ENCODE measurements at places on chromosomes 1 and 21. TPM values are rescaled to one million over a fixed set of nuclear protein-coding genes. Genes with fewer than 3 reads are reported as not detected.

Gene SPOCD1
- total RNA-seq: 0.74 TPM

Gene LCK
- total RNA-seq: 0.37 TPM

Gene CD48
- total RNA-seq: not detected

Gene OPRD1
- 1.2 TPM for total RNA-seq

GRCh38 chr1:39915499-39916129 lies 13.9 kb upstream of the MYCL start:
- no peak for DNase-seq
- no peaks in the 10 kb centered on the region for H3K36me3 ChIP-seq
- no peak overlapping the region for H3K27ac ChIP-seq
- H3K27me3 ChIP-seq: peaks cover 5% of the 10 kb centered on the region

GRCh38 chr1:229984992-229985612 lies 81.9 kb upstream of the GALNT2 start:
- peaks cover 1% of the 10 kb centered on the region for H3K27me3 ChIP-seq
- no peak for DNase-seq
- H3K4me3 ChIP-seq: no peak overlapping the region
- H3K36me3 ChIP-seq: peaks cover 4% of the 10 kb centered on the region
- peaks cover 5% of the 10 kb centered on the region for H3K4me1 ChIP-seq

DNA sequence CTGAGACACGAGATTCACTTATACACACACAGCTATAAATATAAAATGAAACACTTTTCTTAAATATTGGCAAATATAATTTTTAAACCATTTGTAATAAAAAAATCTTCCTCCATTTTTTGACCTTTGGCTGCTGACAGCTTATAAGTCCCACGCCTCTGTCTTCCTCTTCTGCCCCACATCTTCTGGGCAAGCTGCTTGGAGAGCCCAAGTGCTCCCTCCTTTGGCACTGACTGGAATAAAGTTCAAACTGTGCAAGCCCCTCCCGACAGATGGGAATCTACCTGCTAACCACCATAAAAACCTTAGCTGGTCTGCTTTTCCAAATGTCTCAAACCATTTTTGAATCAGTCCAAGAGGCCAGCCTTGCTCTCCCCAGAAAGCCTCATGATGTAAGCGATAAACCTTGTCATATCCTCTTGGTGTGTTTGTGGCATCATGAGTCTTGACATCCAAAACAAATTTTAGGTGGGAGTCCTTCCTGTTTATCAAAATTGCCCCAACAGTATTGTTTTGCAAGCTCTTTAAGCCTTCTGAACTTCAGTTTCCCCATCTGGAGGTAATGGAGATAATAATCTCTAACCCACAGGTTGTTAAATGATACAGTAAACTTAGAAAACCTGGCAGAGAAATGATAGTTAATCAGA lies 99.8 kb downstream of the SNX7 start:
- no peaks in the 10 kb centered on the region for H3K27me3 ChIP-seq
- peaks cover 1% of the 10 kb centered on the region for H3K4me1 ChIP-seq
- no peak overlapping the region for H3K4me3 ChIP-seq
- H3K27ac ChIP-seq: no peak overlapping the region

Gene CDK18
- total RNA-seq: 1.7 TPM

Gene RGS5
- 4.9 TPM for total RNA-seq

DNA sequence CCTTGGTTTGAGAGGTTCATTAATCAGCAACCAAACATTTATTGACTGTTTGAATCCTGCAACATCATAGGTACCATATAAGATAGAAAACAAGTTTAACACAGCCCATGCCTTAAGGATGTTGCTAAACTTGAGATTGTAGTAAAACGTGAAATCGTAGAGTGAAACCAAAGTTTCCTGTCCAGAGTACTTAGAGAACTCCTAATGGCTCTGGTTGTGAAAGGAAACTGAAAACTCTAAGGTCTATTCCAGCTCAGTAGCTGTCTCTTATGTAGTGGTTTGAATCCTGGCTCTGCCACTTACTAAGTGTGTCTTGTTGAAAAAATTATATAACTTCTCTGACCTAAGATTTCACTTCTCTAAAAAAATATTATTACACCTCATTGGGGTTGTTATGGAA lies 310.9 kb downstream of the NTNG1 start:
- no peaks in the 10 kb centered on the region for H3K36me3 ChIP-seq
- DNase-seq: no peak
- H3K27ac ChIP-seq: no peak overlapping the region
- H3K4me1 ChIP-seq: no peaks in the 10 kb centered on the region
- no peaks in the 10 kb centered on the region for H3K27me3 ChIP-seq

GRCh38 chr1:17188889-17189631 lies 15.9 kb upstream of the PADI1 start:
- peaks cover 12% of the 10 kb centered on the region for H3K36me3 ChIP-seq
- peaks cover 4% of the 10 kb centered on the region for H3K27me3 ChIP-seq
- H3K4me1 ChIP-seq: peaks cover 3% of the 10 kb centered on the region
- H3K27ac ChIP-seq: no peak overlapping the region

Gene TCHHL1
- total RNA-seq: not detected

Gene MROH9
- total RNA-seq: not detected

- H3K4me1 ChIP-seq: peaks cover 23% of the 10 kb centered on the region
- no peaks in the 10 kb centered on the region for H3K36me3 ChIP-seq
- peak within 1 kb of the TSS; percentile 90 for H3K27ac ChIP-seq
- H3K27me3 ChIP-seq: peaks cover 28% of the 10 kb centered on the region
- DNase-seq: peak; percentile 95
Measured at GRCh38 chr21:33025489-33026442, at the start of gene OLIG2. TSS of gene OLIG2 (plus strand) at chr21:33025935. CDS start at chr21:33026863, 928 bp downstream.

DNA sequence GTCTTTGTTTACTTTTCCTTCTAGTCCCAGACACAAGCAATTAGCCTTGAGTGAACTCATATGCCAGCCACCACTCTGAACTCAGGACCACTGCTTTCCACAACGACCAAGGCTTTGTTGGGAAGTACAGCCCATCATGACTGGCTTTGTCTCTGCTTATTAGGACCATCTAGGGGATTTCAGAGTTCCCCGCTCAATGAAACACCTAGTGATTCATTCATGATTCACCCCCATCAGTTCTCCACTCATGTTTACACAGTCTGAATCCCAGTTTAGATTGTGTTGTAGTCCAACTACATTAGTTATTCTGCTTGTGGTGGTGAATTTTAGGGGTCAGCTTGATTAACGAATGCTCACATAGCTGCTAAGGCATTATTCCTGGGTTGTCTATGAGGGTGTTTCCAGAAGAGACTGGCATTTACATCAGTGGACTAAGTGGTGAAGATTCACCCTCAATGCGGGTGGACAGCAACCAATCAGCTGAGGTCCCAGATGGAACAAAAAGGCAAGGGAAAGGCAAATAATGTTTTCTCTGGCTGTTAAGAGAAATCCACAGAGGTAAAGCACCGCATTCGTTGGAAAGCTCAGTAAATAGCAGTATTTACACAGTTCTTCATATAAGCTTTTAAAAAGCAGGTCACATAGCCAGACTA lies 122.7 kb downstream of the RGS21 start:
- H3K36me3 ChIP-seq: no peaks in the 10 kb centered on the region
- H3K4me3 ChIP-seq: no peak overlapping the region
- no peaks in the 10 kb centered on the region for H3K4me1 ChIP-seq
- DNase-seq: no peak
- H3K27me3 ChIP-seq: no peaks in the 10 kb centered on the region
- H3K27ac ChIP-seq: no peak overlapping the region

Gene RGS18
- not detected for total RNA-seq
